Erythroblast (primary cell): ENCODE measurements at places on chromosomes 11 and 22.

- DNase-seq, result no peak
Measured at GRCh38 chr11:79919350-79919749, 478.5 kb upstream of the TENM4 start.

DNA sequence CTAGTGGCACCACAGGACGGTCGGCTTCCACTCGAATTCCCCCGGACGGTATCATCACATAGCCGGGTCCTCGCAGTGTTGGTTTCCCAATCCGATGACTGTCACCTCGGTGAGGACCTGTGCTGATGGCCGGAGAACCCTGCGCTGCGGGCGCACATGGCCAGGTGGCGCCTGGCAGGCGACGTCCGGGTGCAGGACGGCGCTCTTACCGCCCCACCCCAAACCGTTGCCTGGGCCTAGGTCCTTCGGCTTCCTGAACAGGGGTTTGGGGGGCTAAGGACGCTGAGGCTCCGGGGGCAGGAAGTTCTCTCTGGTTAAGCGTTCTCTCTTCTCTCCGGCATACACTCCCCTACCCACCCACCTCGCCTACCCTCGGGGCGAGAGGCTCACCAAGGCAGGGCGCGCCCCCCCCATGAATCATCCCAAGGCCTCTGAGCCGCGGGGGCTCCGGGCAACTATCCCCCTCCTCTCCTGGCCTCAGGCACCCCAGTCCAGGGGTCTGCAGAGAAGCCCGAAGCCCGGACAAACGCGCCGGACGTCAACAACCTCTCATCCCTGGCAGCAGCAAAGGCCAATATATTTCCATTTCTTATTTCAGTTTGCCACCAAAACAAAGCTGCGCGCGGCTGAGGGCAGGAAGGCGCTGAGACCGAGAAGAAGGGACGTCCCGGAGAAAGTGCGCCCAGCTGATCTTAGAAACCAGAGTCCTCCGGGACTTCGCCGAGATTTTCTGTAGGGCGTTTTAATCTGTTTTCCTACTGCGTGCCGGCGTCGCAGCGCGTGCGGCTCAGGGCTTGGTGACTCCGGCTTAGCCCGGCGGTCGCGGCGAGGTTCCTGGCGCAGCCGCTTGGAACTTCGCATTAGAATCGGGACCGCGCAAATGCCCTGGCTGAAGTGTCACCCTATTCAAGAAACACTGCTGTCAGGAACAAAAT lies 5.6 kb downstream of the ALX4 start:
- DNase-seq, result peak; percentile 28

DNA sequence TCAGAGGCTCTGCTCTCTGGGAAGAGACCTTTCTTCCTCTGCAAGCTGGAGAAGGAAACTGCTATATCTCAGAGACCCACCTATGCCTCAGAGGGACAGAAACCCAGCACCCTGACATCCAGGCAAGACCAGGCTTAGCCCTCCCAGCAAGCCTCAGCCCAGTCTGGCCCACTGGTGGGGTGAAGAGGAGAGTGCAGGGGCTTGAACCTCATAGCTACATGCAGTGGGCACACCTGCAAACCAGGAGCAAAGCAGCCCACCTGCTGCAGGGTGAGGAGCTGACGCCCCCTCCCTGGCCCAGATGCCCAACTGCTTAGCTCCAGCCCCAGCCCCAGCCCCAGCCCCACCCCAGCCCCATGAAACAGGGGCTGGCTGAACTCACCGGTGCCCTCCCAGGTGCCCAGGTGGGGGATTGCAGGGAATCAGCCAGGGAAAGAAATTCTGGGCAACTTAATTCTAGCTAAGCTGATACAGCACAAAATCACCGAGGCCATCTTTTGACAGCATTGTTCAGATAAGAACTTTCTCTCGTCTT lies 246.8 kb downstream of the BUD13 start:
- DNase-seq, result no peak

GRCh38 chr22:24576778-24577177 lies 16.1 kb downstream of the LRRC75B start:
- no peak for DNase-seq

DNA sequence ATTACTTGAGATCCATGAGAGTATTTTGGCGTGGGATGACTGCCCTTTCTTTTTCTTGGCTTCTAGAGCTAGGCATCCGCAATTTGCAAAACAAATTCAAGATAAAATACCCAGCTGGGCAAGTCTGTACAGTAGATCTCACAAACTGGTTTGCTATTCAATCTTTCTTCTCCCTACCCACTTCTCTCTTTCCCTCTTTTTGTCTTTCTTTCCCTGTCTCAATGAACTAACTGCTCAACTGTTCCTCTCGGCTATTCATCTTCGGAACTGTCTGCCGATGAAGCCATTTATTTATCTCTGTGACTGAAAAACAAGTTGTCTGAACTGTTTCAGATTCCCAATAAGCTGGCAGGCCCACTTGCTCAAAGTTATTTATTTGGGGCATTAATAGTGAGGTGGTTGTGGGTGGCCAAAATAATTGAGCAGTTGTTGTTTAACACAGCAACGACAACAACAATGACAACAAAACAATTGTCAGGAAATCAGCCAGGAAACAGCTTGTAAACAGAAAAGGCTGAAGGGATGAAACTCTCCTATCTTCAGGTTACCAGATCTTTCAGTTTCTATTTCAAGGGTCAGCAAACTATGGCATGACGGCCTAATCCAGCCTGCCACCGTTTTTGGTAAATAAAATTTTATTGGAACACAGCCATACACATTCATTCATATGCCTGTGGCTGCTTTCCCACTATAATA lies 76.0 kb upstream of the MTMR2 start:
- DNase-seq, result no peak
